ENCODE measurements at places on chromosomes 16 and 17.

DNA sequence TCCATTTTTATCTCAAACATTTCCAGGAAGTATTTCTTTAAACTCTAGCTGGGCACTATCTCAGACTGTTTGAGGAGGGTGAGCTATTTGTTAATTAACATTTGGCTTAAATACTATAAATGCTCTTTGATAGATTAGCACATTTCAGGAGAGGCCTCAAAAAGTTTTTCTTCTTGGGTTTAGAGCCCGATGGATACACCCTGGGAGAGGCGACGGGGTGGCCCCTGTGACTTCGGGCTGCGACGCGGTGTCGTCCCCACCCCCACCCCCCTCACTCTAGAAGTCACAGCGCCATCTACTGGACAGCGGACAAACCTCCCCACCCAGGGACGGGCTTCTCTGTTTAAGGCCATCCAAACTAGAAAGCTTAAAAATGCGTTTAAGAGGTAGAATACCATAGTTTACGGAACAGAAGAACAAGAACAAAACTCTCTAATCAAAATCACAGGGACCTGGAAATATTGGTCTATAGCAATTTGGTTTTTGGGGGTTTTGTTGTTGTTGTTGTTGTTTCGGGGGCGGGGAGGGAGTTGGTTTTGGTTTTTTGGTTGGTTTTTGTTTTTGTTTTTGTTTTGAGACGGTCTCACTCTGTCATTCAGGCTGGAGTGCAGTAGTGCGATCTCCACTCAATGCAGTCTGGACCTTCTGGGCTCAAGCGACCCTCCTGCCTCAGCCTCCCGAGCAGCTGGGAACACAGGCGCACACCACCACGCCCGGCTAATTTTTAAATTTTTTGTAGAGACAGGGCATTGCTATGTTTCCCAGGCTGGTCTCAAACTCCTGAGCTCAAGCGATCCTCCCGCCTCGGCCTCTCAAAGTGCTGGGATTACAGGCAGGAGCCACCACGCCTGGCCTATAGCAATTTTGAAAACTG is 254.4 kb downstream of the C16orf95 start:
- peak; percentile 65 for DNase-seq

DNA sequence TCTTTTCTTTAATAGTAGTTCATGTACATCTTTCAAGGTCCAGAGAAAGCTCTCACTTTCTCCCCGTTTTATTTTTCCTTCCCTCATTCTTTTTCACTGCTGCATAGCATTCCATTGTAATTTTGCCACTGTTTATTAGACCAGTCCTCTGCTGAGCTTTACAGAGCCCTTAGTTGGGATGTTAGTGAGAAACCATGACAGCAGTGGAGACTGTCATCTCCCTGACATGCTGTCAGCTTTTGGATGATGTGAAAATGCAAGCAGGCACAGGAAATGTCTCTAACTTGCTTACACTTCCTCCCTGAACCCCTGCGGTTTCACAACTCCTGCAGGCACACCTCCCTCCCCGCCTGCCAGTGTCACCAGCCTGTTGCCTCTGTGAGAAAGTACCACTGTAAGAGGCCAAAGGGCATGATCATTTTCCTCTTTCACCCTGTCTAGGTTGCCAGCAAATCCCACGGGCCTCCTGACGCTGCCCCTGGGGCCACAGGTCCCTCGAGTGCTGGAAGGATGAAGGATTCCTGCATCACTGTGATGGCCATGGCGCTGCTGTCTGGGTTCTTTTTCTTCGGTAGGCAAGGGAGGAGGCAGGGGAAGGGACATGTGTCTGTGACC is at the start of gene ITGAL:
Gene ITGAL, plus strand, starts transcription at position 415 of the 615 bp plus-strand sequence. Its CDS starts 96 bp downstream, at position 511.
- DNase-seq, result no peak

DNA sequence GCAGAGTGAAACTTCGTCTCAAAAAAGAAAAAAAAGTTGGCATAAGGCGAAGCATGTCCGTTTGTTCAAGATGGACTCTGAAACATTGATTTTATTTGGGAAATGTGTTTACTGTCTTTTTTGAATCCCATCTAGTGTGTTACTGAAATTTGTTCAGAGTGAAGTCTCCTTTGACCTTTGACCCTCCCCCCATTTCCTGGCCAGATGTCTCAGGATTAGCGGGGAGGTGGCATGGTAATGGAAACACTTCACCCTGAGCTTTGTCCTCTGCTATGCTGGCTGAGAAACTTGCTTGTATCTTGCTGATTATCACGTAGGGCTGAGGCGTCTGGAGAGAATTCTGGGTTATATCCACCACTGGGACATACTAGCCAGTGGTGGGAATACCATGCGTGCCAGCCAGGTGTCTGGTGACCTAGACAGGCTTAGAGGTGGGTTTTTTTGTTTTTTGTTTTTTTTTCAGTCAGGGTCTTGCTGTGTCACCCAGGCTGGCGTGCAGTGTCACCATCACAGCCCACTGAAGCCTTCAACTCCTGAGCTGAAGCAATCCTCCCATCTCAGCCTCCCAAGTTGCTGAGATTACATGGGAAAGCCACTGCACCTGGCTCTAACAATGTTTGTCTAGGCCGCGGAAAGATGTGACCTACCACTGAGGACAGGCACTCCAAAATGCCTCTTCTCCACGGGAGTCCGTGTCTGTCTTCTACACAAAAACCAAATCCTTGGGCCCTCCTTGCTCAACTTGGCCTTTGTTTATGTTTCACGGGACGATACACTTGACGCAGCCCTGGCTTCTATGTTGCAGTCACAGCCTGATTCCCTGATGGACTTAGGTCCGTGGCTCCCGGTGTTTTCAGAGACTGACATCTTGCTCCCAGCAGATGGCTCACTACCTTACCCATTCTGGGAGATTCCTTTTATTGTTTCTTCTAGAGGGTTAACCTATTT is 6.6 kb upstream of the GALK1 start:
- DNase-seq, result peak; percentile 37

GRCh38 chr16:15601212-15601879 is 41.6 kb downstream of the MARF1 start:
- no peak for DNase-seq

DNA sequence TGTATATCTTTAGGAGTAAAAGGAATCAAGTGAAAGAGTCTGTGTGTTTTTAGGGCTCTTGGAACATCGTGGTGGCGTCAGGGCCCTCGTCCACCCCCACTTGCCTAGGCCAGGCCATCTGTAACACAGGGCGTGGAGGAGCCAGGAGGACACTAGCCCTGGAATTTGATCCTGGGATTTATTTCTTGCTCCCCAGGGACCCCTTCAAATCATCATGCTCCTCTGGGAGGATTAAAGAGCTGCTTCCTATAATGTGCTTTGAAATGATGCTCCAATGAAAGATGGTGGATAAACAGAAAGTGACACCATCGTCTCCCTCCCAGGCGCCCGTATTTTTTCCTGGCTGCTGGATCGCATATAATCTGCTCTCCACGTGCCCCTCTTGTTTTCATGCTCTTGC is 113.3 kb downstream of the AATF start:
- no peak for DNase-seq

- no peak for DNase-seq
Observed at GRCh38 chr16:50302472-50303005, 36.2 kb downstream of the ADCY7 start.

GRCh38 chr16:56637814-56638750 is at the start of gene MT1A:
Gene MT1A (plus strand): TSS chr16:56638666. CDS start chr16:56638739, 73 bp downstream.
- peak; percentile 23 for DNase-seq

- no peak for DNase-seq
Observed at GRCh38 chr16:46897471-46897870, 13.3 kb downstream of the GPT2 start.

Data from RPMI7951 (cell line).